ENCODE measurements at places on chromosomes 5 and 9. TPM values are rescaled to one million over a fixed set of nuclear protein-coding genes. Genes with fewer than 3 reads are reported as not detected.

Gene ADGRV1
- total RNA-seq = 0.89 TPM

Gene GZMA
- not detected for total RNA-seq

Gene SPEF2
- total RNA-seq = 3.6 TPM

Gene MED22
- total RNA-seq = 24.0 TPM

Gene LECT2
- not detected for total RNA-seq

Measured in smooth muscle cell of the umbilical artery (primary cell).